ENCODE measurements at places on chromosomes 2 and 18.
A peak's percentile ranks its signal among the peaks of the same experiment; 100 is the strongest.

DNA sequence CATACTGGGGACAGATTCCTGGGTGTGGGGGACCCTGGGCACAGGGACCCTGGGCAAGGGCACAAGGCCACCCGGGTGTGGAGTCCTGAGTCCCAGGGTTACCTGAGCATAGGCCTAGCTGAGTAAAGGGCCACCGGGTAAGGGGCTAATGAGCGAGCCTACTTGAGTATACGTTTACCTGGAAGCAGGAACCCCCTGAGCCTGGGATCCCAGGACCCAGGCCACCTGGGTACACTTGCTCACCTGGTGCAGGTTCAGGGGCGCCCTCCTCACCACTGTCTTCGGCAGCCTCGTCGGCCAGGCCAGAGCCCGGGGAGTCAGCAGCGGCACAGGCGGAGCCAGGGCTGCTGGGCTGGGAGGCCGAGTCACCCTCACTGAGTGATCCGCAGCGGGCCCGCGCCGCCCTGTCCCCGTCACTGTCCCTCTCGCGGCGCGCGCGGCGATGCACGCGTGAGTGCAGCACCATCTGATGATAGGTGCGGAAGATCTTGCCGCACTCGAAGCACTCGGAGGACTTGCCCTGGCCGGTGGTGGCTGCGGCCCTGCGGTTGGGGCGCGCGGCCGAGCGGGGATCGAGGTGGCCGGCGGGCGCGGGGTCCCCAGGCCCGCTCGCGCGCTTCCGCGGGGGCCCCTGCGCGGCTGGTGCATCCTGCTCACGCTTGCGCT is 53.9 kb downstream of the ZNF516 start:
- DNase-seq = no peak

GRCh38 chr18:25352629-25353005 is 651 bp upstream of the ZNF521 start:
- no peak for DNase-seq

GRCh38 chr2:84646514-84646913 is 130.2 kb downstream of the DNAH6 start:
- no peak for DNase-seq

DNA sequence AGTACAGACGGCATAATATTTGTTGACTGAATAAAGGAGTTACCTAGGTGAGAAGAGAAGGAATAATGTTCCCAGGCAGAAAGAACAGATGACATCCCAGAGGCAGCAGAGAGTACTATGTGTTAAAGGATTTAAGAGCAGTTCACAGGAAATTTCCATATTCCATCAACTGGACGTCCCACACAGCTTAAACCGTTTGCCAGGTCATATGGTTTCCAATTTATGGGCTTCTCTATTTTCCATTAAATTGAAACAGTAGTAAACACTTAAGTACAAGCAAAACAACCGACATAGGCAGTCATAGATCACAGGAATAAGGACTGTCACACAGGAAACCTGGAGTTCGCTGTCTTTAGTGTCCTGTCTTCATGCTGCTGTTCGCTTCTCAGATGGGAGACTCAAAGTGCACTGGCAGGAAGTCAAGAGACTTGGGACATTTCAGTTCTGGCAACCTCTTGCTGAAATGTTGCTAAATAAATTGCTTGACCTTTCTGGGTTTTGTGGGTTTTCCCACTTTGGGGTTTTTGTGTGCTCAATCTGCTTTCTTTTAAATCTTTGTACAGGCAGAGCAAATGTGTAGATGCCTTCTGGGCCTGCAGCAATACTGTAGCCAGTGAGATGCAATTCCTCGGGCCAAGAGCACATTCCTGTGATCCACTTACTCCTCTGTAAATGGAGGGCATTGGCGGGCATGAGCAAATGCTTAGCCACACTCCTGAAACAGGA is 5.8 kb upstream of the PIEZO2 start:
- no peak for DNase-seq

GRCh38 chr18:2979129-2979528 is 33.8 kb downstream of the LPIN2 start:
- DNase-seq = peak; percentile 72

DNA sequence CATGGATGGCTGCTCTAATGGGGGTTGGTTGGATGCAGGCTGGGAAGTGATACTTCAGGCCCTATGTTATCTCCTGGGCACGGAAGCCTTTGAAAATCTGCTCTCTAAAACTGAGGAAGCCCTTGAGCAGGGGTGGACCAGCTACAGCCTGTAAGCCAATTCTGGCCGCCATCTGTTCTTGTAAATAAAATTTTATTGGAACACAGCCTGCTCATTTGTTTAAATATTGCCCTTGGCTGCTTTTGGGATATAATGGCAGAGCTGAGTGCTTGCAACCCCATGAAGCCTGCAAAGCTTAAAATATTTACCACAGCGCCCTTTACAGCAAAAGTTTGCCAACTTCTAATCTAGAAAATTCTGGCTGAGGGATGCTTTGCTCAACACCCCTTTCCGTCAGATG is 11.9 kb upstream of the IGFBP2 start:
- DNase-seq = no peak

- no peak for DNase-seq
Measured at GRCh38 chr2:191311-192190, 72.3 kb downstream of the SH3YL1 start.

GRCh38 chr2:158493458-158493857 is 36.7 kb downstream of the PKP4 start:
- DNase-seq = no peak

DNA sequence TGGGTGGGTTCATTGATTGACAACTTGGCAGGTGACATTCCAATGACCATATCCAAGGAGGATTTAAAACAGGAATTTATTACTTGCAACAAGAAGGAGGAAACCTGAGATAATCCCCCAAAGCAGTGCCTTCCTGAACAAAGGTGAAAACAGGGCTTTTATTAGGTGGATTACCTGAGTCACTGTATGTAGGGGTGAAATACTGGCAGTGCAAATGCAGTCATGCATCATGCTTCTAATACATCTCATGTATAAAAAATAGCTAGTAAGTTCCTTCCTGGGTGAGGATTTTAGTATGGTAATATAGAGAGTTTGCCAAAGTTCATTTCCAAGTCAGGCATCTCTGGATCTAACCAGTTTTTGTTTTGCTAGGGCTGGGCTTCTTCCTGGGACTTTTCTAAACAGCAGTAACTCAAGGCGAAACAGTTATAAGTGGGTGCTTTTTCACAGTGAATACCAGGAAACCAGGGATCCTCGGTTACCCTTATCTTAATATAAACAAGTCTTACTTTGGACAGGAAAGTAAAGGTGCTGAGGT is 583.4 kb upstream of the LRRTM1 start:
- DNase-seq = no peak

DNA sequence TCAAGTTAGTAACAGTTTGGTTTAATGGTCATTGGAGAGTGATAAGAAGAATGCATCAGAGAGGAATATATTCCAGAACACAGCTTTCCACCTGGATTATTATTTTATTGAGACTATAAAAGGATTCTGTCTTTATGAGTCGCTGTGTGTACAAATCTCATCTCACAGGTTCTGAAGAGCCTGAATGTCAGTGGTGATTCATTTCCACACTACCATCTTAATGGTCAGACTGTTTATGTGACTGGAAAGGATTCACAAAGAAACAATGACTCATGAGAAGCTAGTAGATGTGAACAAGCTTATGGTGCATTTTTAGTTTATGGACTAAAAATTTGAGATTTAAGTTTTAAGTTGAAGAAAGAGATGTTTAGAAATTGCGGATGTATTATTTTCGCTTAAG is 685.4 kb upstream of the NRXN1 start:
- DNase-seq = no peak

DNA sequence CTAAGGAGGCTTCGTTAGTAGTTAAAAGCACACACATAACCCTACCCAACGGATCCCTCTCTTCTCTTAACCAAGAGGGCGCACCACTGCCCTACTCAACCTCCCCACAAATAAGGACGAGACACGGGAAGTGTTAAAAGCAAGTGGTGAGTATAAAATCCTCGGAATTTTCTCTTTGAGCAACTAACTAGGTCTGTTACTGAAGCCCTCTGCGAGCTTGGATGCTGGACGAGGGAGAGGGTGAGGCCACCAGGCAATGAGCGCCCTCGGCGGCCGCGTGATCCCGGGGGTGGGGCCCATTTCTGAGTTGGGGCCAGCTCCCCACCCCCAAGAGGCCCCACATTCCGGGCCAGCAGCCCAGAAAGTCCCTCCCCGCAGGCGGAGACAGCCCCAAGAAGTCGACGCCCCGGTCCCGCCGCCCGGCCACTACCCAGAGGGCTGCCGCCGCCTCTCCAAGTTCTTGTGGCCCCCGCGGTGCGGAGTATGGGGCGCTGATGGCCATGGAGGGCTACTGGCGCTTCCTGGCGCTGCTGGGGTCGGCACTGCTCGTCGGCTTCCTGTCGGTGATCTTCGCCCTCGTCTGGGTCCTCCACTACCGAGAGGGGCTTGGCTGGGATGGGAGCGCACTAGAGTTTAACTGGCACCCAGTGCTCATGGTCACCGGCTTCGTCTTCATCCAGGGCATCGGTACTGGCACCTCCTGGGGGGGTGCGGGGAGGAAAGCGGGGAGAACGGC is at the start of gene CYBRD1:
CYBRD1 (plus strand) TSS at position 423 of the 736 bp plus-strand sequence; CDS start at position 495, 72 bp downstream.
- DNase-seq = peak; percentile 83

DNA sequence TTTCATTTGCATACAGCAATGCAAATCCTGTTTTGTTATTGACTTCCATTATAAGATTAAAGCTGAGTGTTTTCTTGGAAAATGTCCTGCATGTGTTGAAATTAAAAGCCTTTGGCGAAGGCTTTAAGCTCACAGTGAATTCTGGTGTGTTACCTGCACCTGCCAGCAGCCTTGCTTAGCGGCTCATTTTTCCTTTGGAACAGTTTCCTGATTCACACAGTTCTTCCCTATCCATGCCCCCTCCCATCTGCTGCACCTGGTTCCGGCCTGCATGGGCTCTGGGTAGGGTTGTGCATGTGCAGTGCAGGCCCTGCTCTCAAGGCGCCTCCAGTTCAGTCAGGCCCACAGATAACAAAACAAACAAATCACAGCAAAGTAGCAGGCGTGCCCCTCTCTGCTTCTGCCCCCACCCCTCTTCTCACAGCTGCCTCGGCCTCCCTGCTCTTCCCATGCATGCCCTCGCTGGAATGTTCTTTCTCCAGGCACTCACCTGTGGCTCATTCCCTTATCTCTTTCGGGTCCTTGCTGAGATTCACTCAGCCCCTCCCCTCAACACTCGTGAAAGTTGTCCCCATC is 15.8 kb downstream of the MTCL1 start:
- no peak for DNase-seq

All from mucosa of gallbladder (tissue), 1 donor.